Ovary (tissue), 10 donors: ENCODE measurements at places on chromosomes 6 and 20. TPM values are rescaled to one million over a fixed set of nuclear protein-coding genes. Genes with fewer than 3 reads are reported as not detected.

The BPIFB4 gene
- not detected for polyA plus RNA-seq

The MYMX gene
- polyA plus RNA-seq: 0.42 TPM

The TRIM40 gene
- polyA plus RNA-seq: not detected

The RSPH4A gene
- 0.55 TPM for polyA plus RNA-seq

The HUS1B gene
- 0.46 TPM for polyA plus RNA-seq

The PRKN gene
- 6.3 TPM for polyA plus RNA-seq

The SOX18 gene
- polyA plus RNA-seq: 2.7 TPM

The PCMT1 gene
- polyA plus RNA-seq: 49.5 TPM

The SLC44A4 gene
- 2.5 TPM for polyA plus RNA-seq

The MEI4 gene
- polyA plus RNA-seq: not detected

The SDC4 gene
- polyA plus RNA-seq: 17.3 TPM

The FNDC1 gene
- polyA plus RNA-seq: 7.3 TPM

The IPCEF1 gene
- polyA plus RNA-seq: 1.3 TPM

The GJA1 gene
- polyA plus RNA-seq: 78.7 TPM

The CENPW gene
- 2.2 TPM for polyA plus RNA-seq

The SAMD10 gene
- 0.50 TPM for polyA plus RNA-seq

The MLIP gene
- 0.05 TPM for polyA plus RNA-seq

The PCK1 gene
- polyA plus RNA-seq: 0.30 TPM

The HDGFL1 gene
- 0.10 TPM for polyA plus RNA-seq

The OXT gene
- 0.86 TPM for polyA plus RNA-seq

The C20orf144 gene
- polyA plus RNA-seq: not detected

The GLP1R gene
- polyA plus RNA-seq: 0.08 TPM

The RUNX2 gene
- polyA plus RNA-seq: 1.1 TPM

The RIPOR2 gene
- 3.6 TPM for polyA plus RNA-seq

The COL21A1 gene
- 4.0 TPM for polyA plus RNA-seq

The RPL7L1 gene
- polyA plus RNA-seq: 48.6 TPM

The ZC3H12D gene
- 0.45 TPM for polyA plus RNA-seq

The BMP2 gene
- 4.1 TPM for polyA plus RNA-seq
